ENCODE measurements at places on chromosomes 1 and 21.

GRCh38 chr1:61046434-61046833, 35.9 kb upstream of the NFIA start:
- no peak for DNase-seq

GRCh38 chr1:16716691-16717335, 23.5 kb upstream of the RNU1-4 start:
- DNase-seq: no peak

DNA sequence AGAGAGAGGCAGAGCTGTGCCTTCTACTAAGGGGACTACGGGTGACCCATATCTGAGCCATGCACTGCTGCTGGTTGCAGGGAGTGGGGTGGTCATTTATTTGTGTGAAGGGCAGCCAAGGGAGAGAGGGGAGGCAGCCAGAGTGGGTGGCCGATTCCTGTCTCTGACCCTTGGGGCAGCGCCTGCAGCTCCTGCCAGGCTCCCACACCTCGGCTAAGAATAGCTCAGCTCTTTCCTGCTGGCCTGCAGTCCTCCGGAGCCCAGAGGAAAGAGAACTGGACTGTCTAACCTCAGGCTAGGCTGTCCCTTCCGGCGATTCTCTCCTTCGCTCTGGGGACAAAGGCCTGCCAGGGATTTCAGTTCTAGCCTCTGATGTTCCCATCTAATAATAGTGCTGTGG, 11.6 kb upstream of the CD34 start:
- peak; percentile 87 for DNase-seq

DNA sequence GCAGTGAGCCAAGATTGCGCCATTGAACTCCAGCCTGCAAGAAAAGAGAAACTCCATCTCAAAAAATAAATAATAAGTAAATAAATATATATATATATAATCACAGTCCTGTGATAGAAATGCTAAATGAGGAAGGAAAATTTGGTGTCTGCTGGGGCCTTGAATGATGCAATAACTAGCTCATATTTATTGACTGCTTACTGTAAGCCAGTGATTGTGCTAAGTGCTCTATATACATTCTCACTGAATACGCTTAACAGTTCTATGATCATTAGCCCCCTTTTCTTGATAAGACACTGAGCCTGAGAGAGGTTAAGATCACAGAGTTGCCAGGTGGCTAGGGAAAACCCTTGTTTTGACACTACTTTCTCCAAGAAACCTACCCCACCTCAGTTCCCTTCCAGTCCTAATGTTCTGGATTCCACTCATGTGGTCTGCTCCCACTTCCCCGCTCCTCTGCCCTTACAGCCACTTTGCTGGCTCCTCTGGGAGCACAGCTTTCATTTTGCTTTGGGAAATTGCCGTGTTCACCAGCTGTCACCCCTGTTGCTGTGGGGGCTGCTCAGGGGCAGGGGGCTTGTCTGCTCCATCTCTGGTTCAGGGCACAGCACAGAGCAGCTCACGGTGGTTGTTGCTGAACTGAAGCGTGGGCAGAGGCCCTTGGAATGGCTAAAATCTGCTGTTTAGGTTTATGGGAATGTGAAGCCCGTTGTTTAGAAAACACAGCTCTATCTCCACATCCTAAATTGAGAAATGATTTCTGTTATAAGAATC, 2.5 kb upstream of the BMP8A start:
- no peak for DNase-seq

- DNase-seq: no peak
Measured at GRCh38 chr21:34807146-34807880, 138.5 kb downstream of the CLIC6 start.

DNA sequence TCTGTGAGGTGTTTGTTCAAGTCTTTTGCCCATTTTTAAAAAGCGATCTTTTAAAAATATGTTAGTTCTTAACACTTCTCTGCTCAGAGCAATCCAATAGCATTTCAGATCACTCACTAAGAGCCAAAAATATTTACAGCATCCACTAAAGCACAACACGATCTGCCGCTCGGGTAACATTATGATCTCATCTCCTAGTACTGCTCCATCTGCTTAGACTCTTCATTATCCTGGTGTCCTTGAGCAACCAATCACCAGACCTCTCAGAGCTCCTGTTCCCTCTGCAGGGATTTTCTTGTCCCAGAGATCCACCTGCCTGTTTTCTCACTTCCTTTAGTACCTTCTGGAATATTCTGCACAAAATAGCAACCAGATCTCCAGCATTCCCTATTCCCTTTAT, 235.3 kb upstream of the ESRRG start:
- no peak for DNase-seq

- DNase-seq: no peak
Measured at GRCh38 chr21:28832013-28832714, 160.5 kb downstream of the LTN1 start.

DNA sequence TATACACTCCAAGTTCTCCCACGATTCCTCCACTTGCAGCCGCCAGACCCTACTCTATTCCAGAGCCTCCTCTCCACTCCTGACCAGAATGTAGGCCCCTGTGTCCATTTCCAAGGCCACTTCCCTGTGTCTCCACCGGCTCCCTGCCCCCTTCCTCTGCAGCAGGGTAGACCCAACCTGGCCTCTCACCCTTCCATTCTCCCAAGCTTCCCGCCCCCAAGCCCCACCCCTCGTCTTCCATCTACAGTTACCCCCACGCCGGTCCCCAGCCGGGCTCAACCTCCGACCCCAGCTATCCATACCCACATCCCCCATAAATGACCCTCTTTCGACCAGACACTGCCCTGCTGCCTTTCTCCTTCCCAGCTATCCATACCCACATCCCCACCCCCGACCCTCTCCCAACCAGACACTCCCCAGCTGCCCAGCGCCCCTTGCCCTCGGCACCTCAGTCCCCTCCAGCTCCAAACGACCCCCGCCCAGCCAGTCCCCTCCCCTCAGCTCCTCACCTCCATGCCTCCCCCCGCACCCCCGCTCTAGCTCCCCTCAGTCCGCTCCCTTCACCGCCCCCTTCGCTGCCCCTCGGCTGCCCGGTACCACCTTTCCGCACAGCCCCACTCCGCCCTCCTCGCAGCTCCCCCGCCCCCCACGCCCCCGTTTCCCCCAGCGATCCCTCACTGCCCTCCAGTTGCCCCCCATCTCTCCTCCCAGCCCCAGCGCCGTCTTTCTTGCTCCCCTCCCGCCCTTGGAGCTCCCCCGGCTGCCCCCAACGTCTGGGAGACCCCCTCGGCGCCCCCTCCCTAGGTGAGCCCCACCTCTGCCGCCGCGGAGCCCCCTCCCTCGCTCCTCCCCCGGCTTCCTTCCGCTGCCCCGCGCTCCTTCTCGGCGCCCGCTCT, 670 bp downstream of the RAB3B start:
- DNase-seq: no peak

All from cardiac septum (tissue), 1 donor.